Neural crest cell (in vitro differentiated cells): ENCODE measurements at places on chromosomes 1 and 21. TPM values are rescaled to one million over a fixed set of nuclear protein-coding genes. Genes with fewer than 3 reads are reported as not detected.

The VSIG8 gene
- not detected in 2 replicates for total RNA-seq

- DNase-seq = no peak
Measured at GRCh38 chr21:26406526-26406925, 166.6 kb downstream of the CYYR1 start.

GRCh38 chr1:3433076-3433475, 21.4 kb upstream of the ARHGEF16 start:
- DNase-seq = no peak

The KRTAP19-3 gene
- not detected in 2 replicates for total RNA-seq

The LRRC42 gene
- 45.4 and 45.8 TPM in 2 replicates for total RNA-seq

DNA sequence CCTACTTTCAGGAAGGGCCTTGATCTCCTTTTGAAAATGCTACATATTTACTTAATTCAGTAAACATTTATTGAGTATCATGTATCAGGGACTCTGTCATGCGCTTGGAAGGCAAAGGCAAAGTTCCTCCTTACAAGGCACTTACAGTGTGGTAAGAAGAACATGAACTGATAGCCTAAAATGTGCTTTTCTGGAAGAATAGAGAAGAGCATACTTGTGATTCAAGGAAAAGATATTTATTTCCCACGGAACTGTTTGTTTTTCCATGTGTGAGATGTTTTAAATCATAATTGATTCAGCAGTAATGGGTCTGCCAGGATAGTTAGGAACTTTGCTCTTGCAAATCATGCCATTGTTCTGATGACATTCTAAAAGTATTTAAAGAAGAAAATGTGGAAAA, 110.1 kb upstream of the ZNHIT6 start:
- no peak for DNase-seq
